ENCODE measurements at places on chromosomes 1 and 21.

DNA sequence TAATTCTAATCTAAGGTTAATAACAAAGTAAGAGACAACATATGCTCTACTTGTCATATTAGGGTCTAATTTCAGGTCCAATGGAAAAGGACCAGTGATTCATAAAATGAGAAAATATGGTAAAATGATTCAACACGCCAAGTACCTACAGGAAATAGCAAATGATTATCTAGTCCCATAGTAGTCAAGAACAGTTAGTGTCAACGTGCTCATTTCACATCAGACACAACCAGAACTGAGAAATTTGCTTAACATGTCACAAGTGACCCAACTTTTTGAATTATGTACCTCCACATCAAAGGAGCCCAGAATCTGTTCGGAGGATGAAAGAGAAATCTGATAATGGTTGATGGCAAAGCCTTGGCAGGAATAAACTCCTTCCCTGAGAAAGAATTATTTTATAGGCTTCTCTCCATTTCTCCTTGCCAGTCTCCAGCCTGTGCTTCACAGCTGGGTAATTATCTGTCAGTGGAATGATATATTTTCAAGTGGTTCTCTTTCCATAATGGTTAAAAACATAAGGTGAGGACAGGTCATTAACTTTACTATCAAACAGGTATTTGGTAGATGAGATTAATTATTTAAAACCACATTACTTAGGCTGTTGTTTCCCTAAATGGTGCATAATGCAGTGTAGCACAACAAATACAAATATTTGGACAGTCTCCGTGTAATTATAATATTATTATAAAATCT lies 83.2 kb downstream of the APP start:
- no peak overlapping the region for H3K27ac ChIP-seq
- no peaks in the 10 kb centered on the region for H3K27me3 ChIP-seq
- H3K4me1 ChIP-seq = no peaks in the 10 kb centered on the region
- no peak overlapping the region for H3K4me3 ChIP-seq
- DNase-seq = no peak
- no peaks in the 10 kb centered on the region for H3K36me3 ChIP-seq

DNA sequence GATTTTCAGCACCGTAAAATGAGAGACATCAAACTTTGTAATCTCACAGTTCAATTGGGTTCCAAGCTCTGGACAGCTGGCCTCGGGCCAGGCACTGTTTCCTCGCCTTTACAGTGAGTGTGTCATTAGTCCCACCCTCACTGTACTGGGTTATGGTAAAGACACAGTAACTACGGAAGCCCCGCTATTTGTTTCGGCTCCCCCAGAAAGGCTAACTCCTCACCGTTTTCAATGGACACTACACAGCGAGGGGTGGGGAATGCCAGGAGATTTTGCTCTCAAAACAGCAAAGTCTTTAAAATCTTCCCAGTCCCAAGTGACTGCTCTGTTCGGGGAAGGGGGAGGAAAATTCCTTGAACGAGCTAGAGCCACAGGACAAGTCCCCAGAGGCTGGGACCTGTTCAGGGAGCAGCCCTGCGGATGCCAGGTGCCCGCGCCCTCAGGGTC lies 757 bp upstream of the SPSB1 start:
- peak; percentile 46 for DNase-seq
- no peaks in the 10 kb centered on the region for H3K4me1 ChIP-seq
- H3K4me3 ChIP-seq = peak overlapping the region; percentile 81
- peak overlapping the region; percentile 86 for H3K27ac ChIP-seq

- DNase-seq = no peak
- no peaks in the 10 kb centered on the region for H3K27me3 ChIP-seq
- H3K27ac ChIP-seq = no peak overlapping the region
- no peaks in the 10 kb centered on the region for H3K36me3 ChIP-seq
- no peak overlapping the region for H3K4me3 ChIP-seq
These were observed 35.1 kb downstream of the PROX1 start for GRCh38 chr1:214022810-214023425.

DNA sequence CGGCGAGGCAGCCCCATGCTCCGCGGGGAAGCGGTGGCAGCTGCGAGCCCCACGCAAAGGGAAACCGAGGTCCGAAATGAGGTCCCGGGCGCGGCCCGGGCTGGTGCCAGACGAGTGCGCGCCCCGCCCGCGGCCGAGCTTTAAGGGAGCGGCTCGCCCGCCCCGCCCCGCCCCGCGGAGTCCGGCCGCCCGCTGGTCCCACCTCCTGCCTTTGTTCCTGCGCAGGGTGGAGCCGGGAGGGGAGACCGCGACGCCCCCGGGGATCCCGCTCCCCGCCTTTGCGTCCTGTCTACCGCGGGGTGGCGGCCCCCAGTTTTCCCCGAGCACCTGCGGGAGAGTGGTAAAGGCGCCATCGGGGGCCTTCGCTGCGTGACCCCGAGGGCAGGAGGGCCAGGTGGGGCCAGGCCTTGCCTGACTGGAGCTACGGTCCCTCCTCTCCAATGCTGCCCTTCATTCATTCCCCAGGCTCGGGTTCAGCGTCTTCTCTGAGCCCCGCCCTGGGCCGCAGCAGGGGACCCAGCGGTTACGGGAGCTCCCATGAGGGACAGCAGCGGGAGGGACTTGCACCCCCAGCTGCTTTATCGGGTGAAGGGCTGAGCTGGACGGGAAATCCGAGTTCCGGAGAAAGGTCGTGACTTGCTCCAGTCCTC lies at the start of gene HES2:
TSS of gene HES2 (minus strand) at position 116 of the 650 bp plus-strand sequence. CDS start at position 17, 99 bp downstream.
- peaks cover 16% of the 10 kb centered on the region for H3K4me1 ChIP-seq
- no peaks in the 10 kb centered on the region for H3K27me3 ChIP-seq
- peak within 1 kb of the TSS; percentile 39 for H3K4me3 ChIP-seq
- no peaks in the 10 kb centered on the region for H3K36me3 ChIP-seq

- DNase-seq = no peak
- no peak overlapping the region for H3K27ac ChIP-seq
- no peaks in the 10 kb centered on the region for H3K4me1 ChIP-seq
These were observed 345.2 kb upstream of the CAMK1G start for GRCh38 chr1:209238356-209238755.

- no peak overlapping the region for H3K4me3 ChIP-seq
- H3K4me1 ChIP-seq = no peaks in the 10 kb centered on the region
- DNase-seq = no peak
- no peak overlapping the region for H3K27ac ChIP-seq
- no peaks in the 10 kb centered on the region for H3K36me3 ChIP-seq
These were observed 56.1 kb downstream of the NPHP4 start for GRCh38 chr1:5936126-5936525.

DNA sequence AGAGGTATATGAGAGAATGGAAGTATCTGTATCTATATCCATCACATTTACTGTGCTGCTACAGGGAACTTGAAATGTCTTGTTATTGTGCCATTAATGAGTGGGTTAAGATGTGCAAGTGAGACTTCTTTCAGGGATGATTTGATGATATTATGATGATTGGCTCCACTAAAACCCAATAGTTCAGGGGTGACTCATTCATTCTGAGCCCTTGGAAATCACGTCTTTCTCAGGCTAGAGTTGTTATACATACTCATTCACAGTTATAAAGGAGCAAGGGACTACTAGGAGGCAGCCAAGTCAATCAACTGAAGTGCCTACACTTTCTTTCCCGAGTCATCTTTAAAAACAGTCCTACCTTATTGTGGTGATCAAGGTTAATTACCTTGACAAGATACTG lies 1109.8 kb upstream of the B3GALT2 start:
- no peak overlapping the region for H3K27ac ChIP-seq
- DNase-seq = no peak
- no peaks in the 10 kb centered on the region for H3K36me3 ChIP-seq

- no peaks in the 10 kb centered on the region for H3K27me3 ChIP-seq
- H3K4me1 ChIP-seq = no peaks in the 10 kb centered on the region
- H3K36me3 ChIP-seq = no peaks in the 10 kb centered on the region
- no peak overlapping the region for H3K4me3 ChIP-seq
These were observed 349.9 kb downstream of the PTPRU start for GRCh38 chr1:29586215-29586614.

GRCh38 chr21:33132054-33132453 lies 62.1 kb downstream of the OLIG1 start:
- no peak overlapping the region for H3K27ac ChIP-seq
- H3K4me3 ChIP-seq = no peak overlapping the region
- DNase-seq = no peak
- H3K4me1 ChIP-seq = no peaks in the 10 kb centered on the region
- H3K36me3 ChIP-seq = no peaks in the 10 kb centered on the region

DNA sequence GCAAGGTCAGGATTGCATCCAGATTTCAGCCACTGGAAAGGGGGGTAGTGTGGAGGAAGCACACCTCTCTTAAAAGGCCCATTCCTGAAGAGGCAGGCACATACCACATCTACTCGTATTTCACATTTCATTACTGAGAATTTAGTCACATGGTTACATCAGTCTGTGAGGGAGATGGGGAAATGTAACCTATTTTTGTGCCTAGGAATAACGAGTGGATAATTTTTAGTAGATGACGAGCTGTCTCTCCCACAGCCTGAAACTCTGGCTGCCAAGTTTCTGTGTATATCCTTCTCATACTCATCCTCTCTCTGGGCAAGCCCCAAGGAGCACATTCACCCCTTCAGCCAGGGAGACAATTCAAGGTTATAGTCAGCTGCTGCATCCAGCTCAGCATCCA lies 10.3 kb upstream of the C21orf91 start:
- H3K36me3 ChIP-seq = no peaks in the 10 kb centered on the region
- no peaks in the 10 kb centered on the region for H3K4me1 ChIP-seq
- no peaks in the 10 kb centered on the region for H3K27me3 ChIP-seq
- no peak for DNase-seq

DNA sequence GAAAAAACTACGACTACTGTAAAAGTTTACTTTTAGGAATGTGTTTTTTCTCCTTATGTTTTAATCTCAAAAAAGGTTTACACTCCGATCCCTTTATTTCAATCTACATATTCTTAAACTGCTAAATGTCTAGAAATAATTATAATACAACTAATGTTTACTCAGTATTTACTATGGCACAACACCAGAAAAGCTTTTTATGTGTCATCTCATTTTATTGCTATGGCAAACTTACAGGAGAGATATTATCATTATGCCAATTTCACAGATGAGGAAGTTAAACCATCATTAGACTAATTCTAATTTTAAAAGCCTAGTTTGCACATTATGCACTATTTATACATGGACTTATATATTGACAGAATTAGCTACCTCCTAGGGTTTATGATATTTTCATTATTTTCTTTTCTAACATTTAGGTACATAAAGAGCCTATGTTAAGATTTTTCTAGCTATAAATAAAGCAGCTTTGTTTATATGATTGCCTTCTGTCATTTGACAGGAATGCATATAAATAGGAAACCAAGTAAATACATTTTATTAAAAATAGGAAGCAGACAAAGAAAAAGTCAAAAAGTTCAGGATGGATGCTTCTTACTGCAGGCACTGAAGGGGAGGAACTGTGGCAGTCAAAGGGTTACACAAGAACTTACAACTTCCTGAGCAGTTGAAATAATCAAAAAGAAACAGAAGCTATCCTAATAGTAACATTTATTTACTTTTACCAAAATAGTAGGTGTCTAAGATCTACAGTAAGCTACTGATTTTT lies 442.4 kb downstream of the LTN1 start:
- DNase-seq = no peak
- H3K27ac ChIP-seq = no peak overlapping the region
- H3K4me1 ChIP-seq = no peaks in the 10 kb centered on the region
- no peaks in the 10 kb centered on the region for H3K27me3 ChIP-seq
- H3K4me3 ChIP-seq = no peak overlapping the region

DNA sequence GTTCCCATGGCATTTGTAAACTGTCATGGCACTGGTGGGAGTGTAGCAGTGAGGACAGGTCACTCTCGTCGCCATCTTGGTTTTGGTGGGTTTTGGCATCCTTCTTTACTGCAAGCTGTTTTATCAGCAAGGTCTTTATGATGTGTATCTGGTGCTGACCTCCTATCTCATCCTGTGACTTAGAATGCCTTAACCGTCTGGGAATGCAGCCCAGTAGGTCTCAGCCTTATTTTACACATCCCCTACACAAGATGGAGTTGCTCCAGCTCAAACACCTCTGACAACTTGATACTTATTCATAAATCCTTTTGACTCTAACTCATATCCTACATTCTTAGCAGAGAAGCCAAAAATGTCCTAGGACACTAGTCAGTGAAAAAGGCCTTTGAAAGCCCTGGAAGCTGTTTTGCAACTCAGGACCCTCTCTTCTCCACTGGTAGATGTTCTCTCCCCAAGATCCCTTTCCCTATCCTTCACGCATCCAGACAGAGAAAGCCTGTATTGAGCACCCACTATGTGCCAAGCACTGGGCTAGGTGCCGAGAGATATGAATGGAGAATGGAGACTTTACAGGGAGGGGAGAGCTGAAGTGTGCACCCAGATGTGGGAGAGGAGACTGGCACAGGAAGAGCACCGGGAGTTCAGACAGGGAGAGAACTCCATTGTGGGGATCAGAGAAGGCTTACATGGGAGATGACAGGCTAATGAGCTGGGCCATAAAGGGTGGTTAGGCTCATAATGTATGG lies 6.7 kb upstream of the CSRP1 start:
- H3K4me1 ChIP-seq = peaks cover 17% of the 10 kb centered on the region
- H3K36me3 ChIP-seq = no peaks in the 10 kb centered on the region
- H3K27ac ChIP-seq = peak overlapping the region; percentile 79
- no peak for DNase-seq

- no peak for DNase-seq
- H3K4me3 ChIP-seq = no peak overlapping the region
- H3K27me3 ChIP-seq = no peaks in the 10 kb centered on the region
- H3K4me1 ChIP-seq = no peaks in the 10 kb centered on the region
These were observed 36.2 kb downstream of the EPS15 start for GRCh38 chr1:51482881-51483280.

GRCh38 chr1:7574121-7575040 lies 196.7 kb upstream of the VAMP3 start:
- no peak overlapping the region for H3K4me3 ChIP-seq
- no peak overlapping the region for H3K27ac ChIP-seq
- DNase-seq = peak; percentile 42

DNA sequence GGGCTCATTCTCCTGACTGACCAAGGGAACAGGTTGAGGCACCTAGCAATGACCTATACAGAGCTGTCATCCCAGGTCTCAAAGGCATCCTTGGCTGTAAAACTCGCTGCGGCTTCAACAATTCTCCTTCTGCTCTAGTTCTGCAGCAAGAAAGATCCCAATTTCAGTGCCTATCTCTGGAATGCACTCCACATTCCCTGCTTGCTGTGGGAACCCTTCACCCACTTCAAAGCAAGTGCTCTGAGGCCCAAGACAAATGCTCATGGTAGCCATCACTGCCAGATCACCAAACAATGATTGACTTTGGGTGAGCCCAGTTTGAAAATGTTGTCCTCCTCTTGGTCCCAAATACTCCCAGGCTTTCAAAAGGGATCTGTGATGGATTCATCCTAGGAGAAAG lies 37.7 kb upstream of the FMO3 start:
- H3K27me3 ChIP-seq = no peaks in the 10 kb centered on the region
- no peak for DNase-seq
- H3K27ac ChIP-seq = no peak overlapping the region
- no peak overlapping the region for H3K4me3 ChIP-seq
- H3K4me1 ChIP-seq = no peaks in the 10 kb centered on the region
- H3K36me3 ChIP-seq = no peaks in the 10 kb centered on the region

Data from prostate gland (tissue), 2 donors.